T follicular helper cell (primary cell): ENCODE measurements at places on chromosomes 1 and 21.

GRCh38 chr1:209106237-209106741 lies 477.2 kb upstream of the CAMK1G start:
- no peak for DNase-seq

GRCh38 chr1:222048094-222048595 lies 306.3 kb upstream of the DUSP10 start:
- DNase-seq = no peak

- no peak for DNase-seq
Measured at GRCh38 chr1:12341667-12342066, 111.8 kb downstream of the VPS13D start.

- DNase-seq = no peak
Measured at GRCh38 chr1:115325874-115326273, 12.2 kb downstream of the NGF start.

GRCh38 chr1:239758756-239759155 lies 332.9 kb upstream of the FMN2 start:
- DNase-seq = no peak

- no peak for DNase-seq
Measured at GRCh38 chr1:234231061-234231892, 142.0 kb upstream of the COA6 start.
